Brain (organoid and tissue), 16 donors: ENCODE measurements at places on chromosomes 2 and 18.

GRCh38 chr18:62437235-62438017 lies 85.4 kb upstream of the ZCCHC2 start:
- DNase-seq, result peak; percentile 45

DNA sequence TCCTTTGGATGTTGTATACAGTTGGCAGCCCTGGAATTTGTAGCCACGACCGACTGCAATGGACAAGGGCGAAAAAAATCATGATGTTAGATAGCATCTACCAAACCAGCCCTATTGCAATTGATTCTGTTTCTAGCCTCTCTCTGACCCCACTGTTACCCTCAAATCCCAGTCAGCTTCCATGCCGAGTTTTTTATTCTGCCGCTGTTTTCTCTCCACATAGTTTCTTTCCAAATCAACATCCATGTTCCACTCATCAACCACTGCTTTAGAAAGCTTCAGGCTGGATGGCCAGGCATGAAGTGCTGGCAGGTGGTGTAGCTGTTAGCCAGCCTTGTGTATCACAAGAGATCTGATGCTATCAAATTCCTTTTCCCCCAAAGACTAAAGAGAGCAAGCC lies 272.8 kb downstream of the FIGN start:
- no peak for DNase-seq

- no peak for DNase-seq
These were observed 17.3 kb upstream of the SPP2 start for GRCh38 chr2:234033174-234033573.

DNA sequence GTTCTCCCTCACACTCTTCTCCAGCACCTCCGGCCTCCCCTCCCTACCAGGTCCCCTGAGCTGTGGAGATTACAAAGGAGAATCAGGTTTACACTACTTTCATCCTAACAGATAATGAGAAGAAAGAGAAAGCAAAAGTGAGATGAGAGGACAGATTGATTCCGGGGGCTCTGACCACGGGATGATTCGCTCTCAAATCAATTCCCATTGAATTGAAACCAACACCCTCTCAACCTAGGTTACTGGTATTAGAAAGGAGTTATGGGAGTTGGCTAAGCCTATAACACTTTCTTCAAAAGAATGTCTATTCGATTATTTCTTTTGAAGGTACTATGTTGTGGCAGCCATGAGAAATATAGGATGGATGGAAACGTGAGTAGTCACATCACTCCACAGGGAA lies 386.2 kb upstream of the TNP1 start:
- DNase-seq, result no peak

GRCh38 chr18:31711365-31712172 lies 27.2 kb upstream of the B4GALT6 start:
- no peak for DNase-seq

DNA sequence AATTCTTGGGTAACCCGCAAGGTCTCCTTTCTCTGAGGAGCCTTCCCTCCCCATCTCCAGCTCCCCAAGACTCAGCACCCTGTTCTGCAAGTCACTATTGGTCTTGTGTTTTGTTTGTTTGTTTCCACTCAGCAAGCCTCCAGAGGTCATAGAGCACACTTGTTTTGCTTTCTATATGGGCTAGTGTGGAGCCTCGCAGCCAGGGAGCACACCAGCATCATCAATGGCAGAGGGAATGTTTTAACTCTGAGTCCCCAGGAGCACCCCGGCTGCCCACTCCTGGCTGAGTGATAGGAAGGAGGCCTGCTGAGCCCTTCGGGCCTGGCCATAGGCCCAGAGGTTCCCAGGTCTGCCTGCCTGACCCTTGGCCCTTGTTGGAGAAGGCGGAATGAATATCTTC lies 36.6 kb downstream of the GLI2 start:
- DNase-seq, result no peak

DNA sequence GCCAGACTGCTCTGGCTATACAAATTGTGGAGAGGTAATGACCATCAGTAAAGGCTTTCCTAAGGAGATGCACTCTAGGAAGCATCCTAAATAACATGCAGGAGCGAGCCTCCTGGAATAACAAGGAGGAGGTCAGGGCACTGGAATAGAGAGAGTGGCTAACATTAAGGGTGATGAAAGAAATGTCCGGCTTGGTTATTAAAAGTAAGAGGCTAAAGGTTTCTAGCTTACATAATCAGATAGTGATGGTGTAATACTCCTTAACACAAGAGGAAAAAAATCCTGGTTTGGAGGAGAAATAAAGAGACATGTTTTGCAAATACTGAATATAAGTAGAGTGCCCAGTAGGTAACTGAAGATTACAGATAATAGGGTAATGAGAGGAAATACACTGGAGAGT lies 365.7 kb downstream of the ZEB2 start:
- no peak for DNase-seq

GRCh38 chr2:60652832-60653340 lies 99.4 kb upstream of the BCL11A start:
- DNase-seq, result no peak

DNA sequence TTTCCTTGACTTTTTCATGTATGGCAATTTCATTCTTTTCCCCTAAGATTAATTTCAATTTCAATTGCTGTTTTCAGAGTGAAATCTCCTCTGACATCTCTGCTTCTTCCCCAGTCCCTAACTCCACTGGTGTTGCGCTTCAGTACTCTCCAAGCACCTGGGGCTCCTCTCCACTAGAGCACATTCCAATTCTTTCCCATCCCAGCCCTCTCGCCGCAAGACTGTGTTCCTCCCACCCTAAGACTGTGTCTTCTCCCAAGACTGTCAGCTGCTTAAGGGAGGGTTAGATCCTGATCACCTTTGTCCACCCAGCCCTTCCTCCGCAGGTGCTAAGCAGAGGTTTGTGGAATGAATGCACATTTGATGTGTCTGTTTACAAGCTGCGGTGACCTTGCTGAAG lies 255.7 kb upstream of the CCDC68 start:
- no peak for DNase-seq

DNA sequence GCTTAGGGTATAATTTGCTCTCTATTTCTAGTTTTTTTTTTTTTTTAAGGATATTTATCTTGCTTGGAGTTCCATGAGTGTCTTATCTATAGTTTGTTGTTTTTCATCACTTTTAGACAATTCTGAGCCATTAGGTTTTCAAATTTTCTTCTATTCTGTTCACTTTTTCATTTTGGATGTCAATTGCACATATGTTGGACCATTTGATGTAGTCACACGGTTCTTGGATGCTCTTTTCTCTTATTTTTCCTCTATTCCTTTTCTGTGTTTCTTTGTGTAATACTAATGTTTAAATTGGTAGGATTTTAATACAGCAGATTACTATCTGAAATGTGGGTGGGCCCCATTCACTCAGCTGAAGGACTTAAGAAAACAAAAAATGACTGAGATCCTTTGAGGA lies 292.6 kb downstream of the CALCRL start:
- no peak for DNase-seq

GRCh38 chr2:129777762-129778583 lies 201.5 kb upstream of the RAB6C start:
- no peak for DNase-seq

GRCh38 chr2:9417725-9418124 lies 5.6 kb downstream of the ITGB1BP1 start:
- DNase-seq, result no peak

DNA sequence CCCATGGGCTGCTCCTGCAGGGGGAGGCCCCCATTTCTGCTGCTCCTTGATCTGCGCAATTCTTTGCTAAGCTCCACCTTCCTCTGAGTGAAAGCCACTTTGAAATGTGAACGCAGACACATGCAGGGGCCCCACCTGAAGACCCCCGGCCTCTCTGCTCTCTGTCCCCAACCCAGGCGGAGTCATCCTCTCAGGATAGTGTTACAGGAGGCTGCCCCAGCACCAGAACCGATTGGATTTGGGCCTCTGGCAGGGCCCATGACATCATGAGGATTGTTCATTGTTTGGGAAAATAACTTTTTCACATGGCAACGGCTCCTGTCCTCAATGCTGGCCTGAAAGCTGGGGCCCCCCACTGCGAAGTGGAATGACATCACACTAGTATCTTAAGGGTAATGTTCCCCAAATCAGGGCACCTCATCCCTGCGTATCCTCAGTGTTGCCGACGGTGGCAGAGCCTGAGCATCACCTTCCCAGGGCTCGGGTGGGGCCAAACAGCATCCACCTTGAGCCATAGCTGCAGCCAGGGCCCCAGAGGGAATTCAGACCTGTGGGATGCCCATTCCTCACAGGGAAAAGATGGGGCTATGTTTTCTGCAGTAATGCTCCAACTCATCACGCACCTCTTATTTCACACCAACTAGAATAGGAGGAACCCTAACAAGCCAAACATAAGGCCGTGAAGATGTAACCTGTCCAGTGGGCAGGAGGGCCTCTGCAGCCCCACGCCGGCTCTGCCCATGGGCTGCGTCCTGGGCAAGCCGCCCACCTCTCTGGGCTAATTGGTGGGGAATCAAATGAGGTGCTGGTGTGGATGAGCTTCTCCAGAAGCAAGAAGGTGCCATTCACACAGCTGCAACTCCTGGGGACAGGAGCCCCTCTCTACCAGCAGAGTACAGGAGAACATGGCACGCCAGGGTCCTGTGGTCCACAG lies 2.7 kb upstream of the ERFE start:
- DNase-seq, result no peak

DNA sequence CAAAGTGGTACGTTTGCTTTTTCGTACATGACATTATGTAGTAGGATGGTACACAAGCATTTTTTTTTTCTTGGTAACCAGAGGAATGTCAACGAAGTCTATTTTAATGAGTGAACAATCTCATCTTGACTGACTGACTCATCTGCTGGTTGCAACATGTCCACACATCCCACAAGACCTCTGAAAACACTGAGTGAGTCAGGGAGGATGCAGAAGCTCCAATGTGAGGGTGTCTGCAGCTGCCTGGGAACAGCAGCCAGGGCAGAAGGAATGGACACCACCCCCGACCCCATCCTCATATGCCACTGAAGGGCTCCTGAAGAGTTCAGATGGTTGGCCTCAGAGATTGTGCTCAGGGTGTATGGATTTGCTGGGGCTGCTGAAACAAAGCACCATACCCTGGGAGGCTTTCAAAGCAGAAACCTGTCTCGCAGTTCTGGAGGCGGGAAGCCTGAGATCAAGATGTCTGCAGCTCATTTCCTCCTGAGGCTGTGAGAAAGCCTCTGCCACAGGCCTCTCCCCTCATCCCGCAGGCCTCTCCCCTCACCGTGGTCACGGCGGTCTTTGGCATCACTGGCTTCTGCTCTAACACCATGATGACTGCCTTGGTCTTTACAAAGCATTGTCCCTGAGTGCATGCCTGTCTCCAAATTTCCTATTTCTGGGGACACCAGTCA lies 124.6 kb downstream of the LRATD1 start:
- DNase-seq, result no peak

- no peak for DNase-seq
These were observed 1229.0 kb upstream of the NRXN1 start for GRCh38 chr2:52260904-52261303.

DNA sequence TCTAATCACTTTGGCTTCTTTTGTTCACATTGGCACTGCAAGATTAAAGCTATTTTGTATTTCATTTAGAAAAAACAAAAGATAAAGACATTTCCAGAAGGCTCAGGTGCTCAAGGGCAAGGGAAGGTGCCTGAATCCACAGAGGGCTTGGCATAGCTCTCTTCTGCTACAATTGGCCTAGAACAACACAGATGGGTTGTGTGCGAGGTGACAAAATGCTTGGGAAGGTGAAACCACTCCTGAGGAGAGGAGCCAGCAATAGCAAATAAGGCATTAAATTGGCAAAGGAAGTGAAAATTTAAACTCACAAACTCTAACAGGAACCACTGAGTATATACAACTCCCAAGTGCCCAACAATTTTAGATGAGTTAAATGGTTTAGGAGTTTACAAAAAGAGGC lies 1290.4 kb upstream of the CHAC2 start:
- DNase-seq, result peak; percentile 69

DNA sequence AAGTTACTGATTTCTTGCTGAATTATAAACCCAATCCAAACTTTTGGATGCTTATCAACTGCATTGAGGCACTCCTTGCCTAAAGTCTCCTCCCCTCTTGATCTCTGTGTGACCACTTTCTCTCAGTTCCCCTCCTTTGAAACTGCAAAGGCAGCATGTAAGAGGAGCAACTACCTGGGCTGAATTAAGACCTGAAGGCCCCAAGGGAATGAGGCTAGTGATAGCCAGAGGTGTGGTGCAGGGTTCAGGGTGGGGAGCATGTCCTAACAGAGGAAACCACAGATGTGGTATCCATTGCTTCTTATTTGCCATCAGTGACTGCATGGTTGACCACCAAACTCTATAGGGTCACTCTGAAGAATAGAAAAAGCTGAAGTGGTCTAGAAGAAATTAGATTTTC lies 557.9 kb downstream of the TNS1 start:
- no peak for DNase-seq

GRCh38 chr2:128410035-128410757 lies 91.5 kb upstream of the HS6ST1 start:
- no peak for DNase-seq

- DNase-seq, result peak; percentile 8
These were observed 217.0 kb upstream of the UBE2E3 start for GRCh38 chr2:180763263-180763989.

GRCh38 chr2:71333619-71334018 lies 2.0 kb downstream of the ZNF638 start:
- no peak for DNase-seq

- DNase-seq, result no peak
These were observed 3.4 kb downstream of the SERPINB2 start for GRCh38 chr18:63890950-63891304.

DNA sequence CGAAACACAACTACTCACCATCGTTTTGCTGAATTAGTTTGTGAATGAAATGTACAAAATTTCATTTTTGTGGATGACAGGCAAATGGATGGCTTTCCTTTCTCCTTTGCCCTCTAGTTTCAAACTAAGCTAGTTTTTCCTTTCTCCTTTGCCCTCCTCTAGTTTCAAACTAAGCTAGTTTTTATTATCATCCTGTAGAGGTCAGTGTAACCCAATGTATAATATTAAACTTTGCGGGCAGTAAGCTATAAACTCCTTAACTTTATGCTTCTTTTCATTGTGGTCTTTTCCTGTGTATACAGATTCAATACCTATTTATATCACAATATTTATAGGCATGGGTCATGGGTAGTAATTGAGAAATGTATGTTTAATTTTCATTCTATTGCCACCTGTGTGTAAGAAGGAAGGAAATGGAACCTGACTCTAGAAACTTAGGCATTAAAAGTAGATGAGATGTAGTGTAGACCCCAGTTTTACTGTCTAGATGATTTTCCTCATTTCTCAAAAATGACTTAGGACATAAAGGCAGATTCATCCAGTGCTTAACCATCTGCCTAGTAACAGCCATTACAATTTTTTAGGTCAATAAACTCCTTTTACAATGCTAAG lies 58.1 kb downstream of the MAP3K19 start:
- DNase-seq, result peak; percentile 63

- DNase-seq, result no peak
These were observed 10.3 kb downstream of the GEMIN6 start for GRCh38 chr2:38788306-38788705.

DNA sequence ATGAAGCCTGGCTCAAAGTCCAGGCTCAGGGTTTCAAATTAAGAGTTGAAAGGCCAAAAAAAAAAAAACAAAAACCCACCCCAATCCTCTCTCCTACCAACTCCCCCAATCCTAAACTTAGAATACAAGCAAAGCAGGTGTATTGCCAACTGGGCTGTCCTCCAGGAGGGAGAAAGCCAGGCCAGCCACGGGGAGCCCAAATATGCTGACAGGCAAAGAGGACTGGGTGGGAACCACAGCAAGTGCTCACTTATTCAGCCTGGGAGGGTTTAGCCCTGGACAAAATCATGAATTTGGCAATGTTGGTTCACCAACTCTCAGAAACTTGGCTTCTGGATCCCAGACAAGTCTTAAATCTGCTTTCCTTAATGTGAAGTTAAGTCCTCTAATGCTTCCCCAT lies 36.5 kb downstream of the GKN2 start:
- DNase-seq, result no peak
